ENCODE measurements at places on chromosomes 12 and 14. TPM values are rescaled to one million over a fixed set of nuclear protein-coding genes. Genes with fewer than 3 reads are reported as not detected.
A peak's percentile ranks its signal among the peaks of the same experiment; 100 is the strongest.

NT5DC3 gene
- total RNA-seq, result 13.5 TPM

PMEL gene
- 0.54 TPM for total RNA-seq

DNA sequence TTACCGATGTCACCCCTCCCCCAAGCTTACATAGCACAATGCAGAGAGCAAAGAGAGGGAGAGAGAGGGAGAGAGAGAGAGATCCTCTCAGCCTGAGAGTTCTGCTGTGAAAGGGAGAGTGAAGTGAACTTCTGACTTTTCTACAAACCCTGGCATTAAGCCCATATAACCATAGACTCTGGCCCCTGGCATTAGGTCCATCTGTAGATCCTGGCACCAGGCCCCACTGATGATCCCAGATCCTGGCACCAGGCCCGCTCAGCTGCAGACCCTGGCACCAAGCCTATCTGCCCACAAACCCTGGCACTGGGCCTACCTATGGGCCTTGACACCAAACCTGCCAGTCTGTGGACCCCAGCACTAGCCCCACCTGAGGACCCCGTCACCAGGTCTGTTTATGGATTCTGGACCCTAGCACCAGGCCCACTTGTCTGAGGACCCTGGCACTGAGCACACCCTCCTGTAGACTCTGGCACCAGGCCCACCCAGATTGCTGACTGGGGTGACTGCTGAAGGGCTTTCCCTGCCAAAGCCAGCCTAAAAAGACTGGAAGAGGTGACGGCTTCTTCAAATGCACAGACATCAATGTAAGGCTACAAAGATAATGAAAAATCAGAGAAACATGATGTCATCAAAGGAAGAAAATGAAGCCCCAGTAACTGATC is 14.5 kb upstream of the KRT83 start:
- no peak for DNase-seq

GRCh38 chr12:108752387-108752786 is 21.1 kb upstream of the CORO1C start:
- no peak for DNase-seq

DNA sequence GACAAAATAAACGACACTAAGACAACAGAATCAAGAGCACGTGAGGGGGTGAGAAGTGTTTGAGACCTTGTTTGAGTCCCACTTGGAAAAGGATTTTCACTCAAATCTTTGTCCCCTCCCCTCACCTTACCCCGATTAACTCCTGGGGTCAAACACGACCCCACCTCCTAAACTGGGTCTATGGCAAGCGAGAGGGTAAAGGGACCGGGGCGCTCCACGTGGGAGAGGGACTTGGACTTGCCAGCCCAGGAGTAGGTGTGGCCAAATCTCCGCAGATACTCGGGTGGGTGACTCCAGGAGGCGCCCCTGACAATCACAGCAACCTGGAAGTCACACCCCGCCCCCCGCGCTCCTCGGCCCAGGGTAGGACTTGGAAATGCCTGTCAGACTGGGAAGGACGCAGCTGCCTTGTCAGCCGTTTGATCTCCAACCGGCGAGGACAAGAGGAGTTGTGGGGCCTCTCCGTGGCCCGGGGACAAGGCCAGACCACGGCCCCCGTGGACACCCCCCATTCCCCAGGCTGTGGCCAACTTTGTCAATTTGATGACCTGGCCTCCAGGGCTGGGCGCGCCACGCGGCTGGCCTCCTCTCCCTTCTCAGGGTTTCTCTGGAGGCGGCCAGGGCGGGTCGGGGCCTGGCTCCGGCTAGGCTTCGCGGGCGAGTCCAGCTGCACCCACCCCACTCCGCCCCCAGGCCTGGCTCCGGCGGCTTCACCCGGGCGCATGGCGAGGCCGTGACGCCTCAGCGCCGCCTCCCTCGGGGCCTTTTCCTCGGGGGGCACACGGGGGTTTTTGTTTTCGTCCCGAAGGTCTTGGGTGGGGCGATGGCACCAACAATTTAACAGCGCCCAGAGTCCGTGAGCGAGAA is 1.1 kb upstream of the BCL11B start:
- DNase-seq, result no peak

GRCh38 chr12:54882079-54882478 is 27.8 kb downstream of the MUCL1 start:
- no peak for DNase-seq

DNA sequence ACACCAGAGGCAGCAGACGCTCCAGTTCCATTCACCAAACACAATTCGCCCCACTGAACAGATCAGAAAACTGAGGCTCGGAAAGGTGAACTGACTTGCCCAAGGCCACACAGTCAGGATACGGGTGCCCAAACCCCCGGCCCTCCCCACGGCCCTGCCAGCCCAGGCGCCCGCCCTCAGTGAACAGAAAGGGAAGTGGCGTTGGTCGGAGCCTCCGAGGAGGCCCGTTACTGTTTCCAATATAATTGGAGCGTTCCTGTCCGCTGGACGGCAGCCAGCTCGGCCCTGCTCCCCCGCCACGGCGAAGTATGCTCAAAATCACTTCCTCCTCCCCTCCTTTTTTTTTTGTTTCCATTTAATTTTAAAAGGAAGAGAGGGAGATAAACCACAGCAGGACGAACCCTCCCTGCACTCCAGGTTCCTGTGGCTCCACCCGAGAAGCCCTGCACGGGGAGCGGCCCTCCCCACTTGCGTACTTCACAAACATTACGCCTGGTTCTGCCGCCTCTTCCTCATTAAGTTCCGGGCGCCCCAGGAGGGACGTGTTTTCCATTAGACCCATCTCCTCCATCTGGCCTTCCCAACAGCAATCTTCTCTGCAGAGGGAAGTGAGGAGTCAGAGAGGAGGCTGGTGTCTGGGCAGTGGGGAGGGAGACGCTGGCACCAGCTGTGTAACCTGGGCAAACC is 61.1 kb downstream of the NCOR2 start:
- peak; percentile 50 for DNase-seq
